Activated T-helper 1 cell treated with anti-CD3 and anti-CD28 coated beads, Interleukin-12 subunit alpha, Interleukin-12 subunit beta, Interleukin-2, Interleukin-4 antibody, amounts not matched to agents 30 ng/mL and 10 ng/mL and 1 ng/mL, durations not matched to agents 14 hours and 24 hours and 36 hours (primary cell): ENCODE measurements at places on chromosomes 1 and 21. TPM values are rescaled to one million over a fixed set of nuclear protein-coding genes. Genes with fewer than 3 reads are reported as not detected.

- DNase-seq = no peak
These were observed 36.7 kb downstream of the ACBD3 start for GRCh38 chr1:226149806-226150205.

DNA sequence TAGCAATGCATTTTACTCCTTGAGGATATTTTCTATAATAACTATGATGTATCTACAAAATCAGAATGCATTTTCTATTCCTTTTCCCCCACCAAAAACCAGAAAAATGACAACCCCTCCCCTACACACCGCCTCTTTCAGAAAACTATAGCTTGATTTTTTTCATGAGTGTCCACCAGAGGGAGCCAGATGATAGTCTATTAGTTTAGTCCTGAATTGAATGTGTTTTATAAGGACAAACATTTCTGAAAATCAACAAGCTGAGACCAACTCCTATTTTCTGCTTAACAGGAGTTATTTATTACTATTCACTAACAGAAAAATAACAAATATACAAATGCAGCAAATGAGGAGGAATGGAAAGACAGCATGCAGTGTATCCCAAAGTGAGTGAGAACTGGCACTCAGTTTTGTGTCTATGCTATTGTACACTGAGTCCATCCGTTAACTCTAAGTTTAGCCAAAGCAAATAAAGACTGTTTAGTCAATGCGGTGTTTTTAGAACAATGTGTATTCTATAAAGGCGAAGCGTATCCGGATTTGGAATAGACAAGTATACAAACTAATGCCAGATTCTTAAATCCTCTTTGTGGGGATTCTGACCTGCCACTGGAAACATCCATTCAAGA lies 182.6 kb downstream of the VAV3 start:
- DNase-seq = peak; percentile 16

GRCh38 chr1:116346943-116347673 lies 25.9 kb upstream of the ATP1A1 start:
- no peak for DNase-seq

- DNase-seq = no peak
These were observed 92.5 kb downstream of the LRRC40 start for GRCh38 chr1:70112838-70113237.

- DNase-seq = no peak
These were observed 50.8 kb upstream of the WNT2B start for GRCh38 chr1:112457955-112458354.

DNA sequence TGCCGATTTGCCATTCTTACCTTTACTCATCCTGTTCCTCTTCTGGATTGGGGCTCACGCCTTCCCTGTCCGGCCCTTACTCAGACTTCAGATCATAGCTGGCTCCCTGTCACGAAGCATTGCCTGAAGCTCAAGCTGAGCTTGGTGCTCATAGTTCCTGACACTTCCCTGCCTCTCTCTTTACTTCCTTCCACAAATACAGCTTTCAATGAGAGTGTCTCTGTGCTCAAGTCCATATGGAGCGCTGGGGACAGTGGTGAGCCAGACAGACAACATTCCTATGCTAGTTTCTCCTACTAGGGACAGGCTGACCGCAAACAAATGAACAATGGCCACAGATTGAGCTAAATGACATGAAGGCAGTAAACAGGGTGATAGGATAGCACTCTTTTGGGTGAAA lies 38.1 kb downstream of the HHAT start:
- DNase-seq = no peak

GRCh38 chr1:20367626-20368025 lies 77.0 kb downstream of the VWA5B1 start:
- DNase-seq = no peak

DNA sequence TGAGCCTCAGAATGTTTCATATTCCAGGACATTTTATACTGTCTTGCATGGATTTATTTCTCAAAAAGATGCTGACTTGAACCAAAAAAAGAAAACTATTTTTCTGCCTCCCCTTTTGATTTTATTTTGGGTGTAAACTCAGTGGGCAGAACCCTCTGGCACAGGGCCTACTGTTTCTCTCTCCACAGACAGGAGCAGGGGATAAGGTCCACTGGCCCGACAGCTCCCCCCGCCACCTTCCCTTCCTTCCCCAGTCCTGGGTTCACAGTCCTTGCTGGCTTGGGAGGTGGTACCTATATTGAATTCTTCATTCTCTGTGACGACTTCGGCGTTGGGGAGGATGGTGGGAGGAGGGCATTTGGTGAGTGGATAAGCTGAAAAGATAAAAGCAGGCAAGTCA lies 114.3 kb downstream of the ZSCAN20 start:
- DNase-seq = no peak

- DNase-seq = no peak
These were observed 720.8 kb downstream of the PLA2G4A start for GRCh38 chr1:187549540-187549939.

GRCh38 chr1:17436380-17437174 lies 2.9 kb downstream of the RCC2 start:
- no peak for DNase-seq

GRCh38 chr1:193558491-193559028 lies 372.1 kb upstream of the B3GALT2 start:
- no peak for DNase-seq

GRCh38 chr1:108075055-108075454 lies 110.1 kb upstream of the VAV3 start:
- DNase-seq = no peak

- DNase-seq = no peak
These were observed 97.3 kb downstream of the TAS1R2 start for GRCh38 chr1:18761948-18762840.

- no peak for DNase-seq
These were observed 18.9 kb downstream of the NENF start for GRCh38 chr1:212451416-212452322.

- DNase-seq = no peak
These were observed 54.8 kb downstream of the MYOM3 start for GRCh38 chr1:24057171-24057570.

DNA sequence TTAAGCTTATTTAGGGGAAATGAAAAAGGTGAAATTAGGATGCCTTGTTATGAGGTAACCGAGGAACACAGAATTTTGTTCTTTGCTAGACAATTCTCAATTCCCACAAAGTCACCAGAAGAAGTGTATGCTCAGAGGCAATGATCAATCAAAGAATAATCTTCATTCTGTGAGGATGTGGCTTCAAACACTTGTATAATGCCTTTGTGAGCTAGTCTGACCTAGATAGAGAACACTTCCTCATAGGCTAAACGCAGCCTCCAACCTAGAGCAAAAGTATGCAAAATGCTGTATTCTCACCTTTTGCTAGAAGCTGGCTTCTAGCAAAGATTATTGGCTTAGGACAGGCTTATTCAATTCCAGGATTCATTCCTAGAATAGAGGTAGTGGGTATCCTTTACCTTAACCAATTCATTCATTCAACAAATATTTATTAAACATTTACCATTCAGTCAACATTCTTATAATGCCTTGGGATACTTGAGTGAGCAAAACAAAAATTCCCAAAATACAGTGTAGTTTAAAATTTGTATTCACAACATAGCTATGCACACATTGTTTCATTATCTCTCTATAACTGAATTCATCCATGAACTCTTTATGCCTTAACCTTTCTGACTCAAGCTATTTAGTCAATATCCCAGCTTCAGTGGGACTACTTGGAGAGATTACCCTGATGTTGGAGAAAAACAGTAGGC lies 530.2 kb downstream of the PTPRC start:
- no peak for DNase-seq

DNA sequence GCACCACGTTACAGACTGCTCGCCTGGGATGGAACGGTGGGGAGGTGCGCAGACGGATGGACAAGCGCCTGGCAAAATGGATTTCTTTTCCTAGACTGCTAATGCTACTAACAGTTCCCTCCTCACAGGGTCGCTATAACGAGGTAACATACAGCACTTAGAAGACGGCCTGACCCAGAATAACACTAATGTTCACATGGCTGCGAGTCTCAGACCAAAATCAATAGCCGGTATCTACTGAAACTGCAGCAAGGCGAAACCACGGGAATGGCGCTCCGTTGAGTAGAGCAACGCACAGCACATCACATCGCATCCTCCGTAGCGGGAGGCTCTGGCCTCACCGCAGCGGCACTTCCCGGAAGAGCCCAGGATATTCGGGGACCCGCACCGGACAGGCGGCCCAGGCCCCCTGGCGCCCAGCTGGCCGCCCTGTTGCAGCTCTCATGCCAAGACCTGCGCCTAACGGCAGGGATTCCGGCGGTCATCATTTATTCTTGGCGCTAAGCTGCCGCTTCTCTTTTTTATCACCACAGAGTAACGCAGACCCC lies 46.6 kb downstream of the VPS26C start:
- DNase-seq = peak; percentile 36

DNA sequence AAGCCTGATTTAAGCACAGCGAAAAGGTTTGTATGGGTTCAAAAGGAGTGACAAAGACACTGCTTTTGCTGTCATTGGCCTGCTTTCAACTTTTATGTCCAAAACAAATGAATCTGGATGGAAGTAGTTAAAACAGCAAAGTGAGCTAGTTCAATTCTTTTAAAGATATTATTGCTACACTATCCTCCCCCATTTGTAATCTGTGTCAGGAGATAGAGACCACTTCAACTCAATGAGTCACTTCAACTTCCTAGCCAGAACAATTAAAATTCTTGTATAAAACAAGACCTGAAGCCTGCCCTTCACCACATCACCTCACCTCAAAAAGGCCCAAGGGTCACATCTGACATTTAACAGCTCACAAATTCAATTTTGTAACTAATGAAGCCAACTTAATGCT lies 364.1 kb upstream of the LYPLAL1 start:
- DNase-seq = no peak

- DNase-seq = no peak
These were observed 136.4 kb downstream of the AKT3 start for GRCh38 chr1:243713470-243714186.

S100A7A gene
- not detected in 2 replicates for total RNA-seq

COG2 gene
- 46.3 and 46.4 TPM in 2 replicates for total RNA-seq

RNU1-1 gene
- total RNA-seq = 2,178 and 3,041 TPM in 2 replicates

MXRA8 gene
- 0.18 and 0.20 TPM in 2 replicates for total RNA-seq

TMEM82 gene
- total RNA-seq = not detected in 2 replicates

OVAAL gene
- total RNA-seq = not detected in 2 replicates

PYHIN1 gene
- 19.5 and 19.9 TPM in 2 replicates for total RNA-seq

SHISA4 gene
- total RNA-seq = 0.67 and 0.73 TPM in 2 replicates

RXFP4 gene
- 0.16 TPM in 1 of 2 replicates, not detected in the other for total RNA-seq

BCL2L15 gene
- total RNA-seq = 0.67 and 0.69 TPM in 2 replicates
